Amniotic stem cell (primary cell): ENCODE measurements at places on chromosomes 6 and 20.

GRCh38 chr6:5472571-5472970, 211.3 kb downstream of the FARS2 start:
- DNase-seq: no peak

DNA sequence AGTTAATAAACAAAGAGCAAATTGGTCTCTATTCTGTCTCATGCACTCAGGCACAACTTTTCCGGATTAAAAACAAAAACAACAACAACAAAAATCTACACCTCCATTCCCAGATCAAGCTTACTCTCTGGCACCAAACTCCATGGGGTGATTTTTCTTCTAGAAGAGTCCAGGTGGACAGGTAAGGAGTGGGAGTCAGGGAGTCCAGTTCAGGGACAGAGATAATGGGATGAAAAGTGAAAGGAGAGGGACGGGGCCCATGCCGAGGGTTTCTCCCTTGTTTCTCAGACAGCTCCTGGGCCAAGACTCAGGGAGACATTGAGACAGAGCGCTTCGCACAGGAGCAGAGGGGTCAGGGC, 437 bp upstream of the HLA-A start:
- no peak for DNase-seq

GRCh38 chr6:141736104-141736503, 396.6 kb upstream of the GJE1 start:
- DNase-seq: no peak

DNA sequence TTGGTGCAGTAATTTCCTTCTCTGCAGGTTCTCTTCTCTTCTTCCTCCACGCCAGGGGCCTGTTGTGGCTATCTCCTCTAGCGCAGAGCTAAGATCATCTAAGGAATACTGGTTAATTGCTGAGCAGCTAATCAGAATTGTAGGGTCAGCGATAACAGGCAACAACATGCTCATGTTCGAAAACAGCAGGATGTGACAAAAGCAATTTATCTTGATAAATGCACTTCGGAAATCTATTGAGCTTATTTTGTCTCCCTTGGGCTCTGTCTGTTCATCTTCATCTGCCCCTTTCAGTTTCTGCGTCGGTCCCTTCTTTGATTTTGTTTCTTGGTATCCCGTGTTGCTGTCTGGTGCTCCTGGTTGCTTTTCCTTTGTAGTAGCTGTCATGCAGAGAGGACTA, 67.3 kb upstream of the MAP3K7 start:
- no peak for DNase-seq

DNA sequence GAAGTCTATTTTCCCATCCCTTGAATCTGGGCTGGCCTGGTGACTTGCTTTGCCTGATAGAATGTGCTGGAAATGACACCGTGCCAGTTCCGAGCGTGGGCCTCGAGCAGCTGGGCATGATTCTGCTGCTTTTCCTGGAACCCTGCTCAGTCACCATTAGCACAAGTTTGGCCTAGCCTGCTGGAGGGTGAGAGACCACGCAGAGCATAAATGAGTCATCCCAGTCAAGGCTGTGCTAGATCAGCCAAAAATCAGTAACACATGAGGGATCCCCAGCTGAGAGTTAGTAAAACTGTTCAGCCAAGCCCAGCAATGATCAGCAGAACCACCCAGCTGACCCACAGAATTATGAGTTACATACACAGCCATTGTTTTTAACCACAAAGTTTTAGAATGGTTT, 74.8 kb upstream of the TOP1 start:
- no peak for DNase-seq

DNA sequence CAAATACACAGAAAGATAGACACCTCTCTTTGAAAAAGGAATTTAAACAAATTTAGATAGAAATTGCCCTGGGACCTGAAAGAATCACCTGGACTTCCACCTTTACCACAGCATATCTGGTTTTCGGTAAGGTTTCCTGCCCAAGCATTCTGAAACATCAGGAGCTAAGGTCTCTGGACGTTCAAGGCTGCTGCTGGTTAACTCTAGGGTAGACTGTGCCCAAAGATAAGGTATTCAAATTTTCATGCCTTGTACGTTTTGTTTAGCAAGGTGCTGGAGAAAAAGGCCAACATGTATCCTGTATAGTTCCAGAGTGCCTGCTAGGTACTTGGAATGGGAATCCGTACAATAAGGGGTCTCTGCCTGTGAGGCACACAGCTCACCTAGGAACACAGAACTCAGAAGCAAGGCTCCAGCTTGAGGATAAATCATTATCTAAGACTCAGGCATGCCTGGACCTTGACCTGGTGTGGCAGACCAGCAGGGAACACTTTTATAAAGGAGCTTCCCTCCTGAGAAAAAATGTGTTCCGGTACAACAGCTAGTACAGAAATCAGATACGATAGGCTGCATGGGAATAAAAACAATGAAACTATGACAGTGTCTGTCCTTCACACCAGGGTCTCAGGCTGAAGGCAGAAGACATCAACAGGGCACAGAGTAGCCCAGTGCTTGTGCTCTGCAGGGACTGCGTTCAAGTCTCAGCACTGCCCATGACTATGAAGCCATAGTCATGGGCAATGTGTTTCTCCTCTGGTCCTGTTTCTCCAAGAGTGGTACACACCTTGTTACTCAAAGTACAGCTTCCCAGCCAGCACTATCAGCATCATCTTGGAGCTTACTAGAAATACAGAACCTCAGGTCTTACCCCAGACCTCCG, 70.4 kb downstream of the METTL24 start:
- DNase-seq: no peak

- no peak for DNase-seq
These were observed 1.6 kb upstream of the C6orf47 start for GRCh38 chr6:31662124-31662723.

- DNase-seq: no peak
These were observed 17.0 kb upstream of the SAMD3 start for GRCh38 chr6:130239755-130240154.

- no peak for DNase-seq
These were observed 260.9 kb downstream of the BTBD9 start for GRCh38 chr6:38378801-38379200.

DNA sequence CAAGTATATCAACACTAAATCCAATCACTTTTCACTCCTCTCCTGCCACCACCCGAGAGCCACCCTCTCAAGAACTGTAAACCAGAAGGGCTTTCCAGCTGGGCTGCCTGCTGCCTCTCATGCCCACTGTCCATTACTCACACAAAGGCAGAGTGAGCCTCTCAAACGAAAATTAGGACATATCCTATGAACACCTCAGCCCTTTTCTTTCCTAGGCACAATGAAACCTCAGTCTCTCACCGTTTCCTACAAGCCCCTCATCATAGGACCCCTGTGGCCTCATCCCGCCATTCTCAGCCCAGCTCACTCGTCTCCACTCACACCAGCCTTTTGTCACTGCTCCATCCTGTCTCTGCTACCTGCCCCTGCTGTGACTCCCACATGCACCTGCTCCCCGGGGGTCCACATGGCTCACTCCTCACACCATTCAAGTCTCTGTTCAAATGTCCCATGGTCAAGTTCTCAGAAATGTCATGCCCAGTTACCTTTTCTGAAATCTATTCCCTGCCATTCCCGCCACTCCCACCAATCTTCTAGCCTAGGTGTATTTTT, 7.4 kb downstream of the HLA-F start:
- no peak for DNase-seq

GRCh38 chr6:52571099-52571755, 5.6 kb downstream of the TRAM2 start:
- no peak for DNase-seq

- no peak for DNase-seq
These were observed 674 bp downstream of the MAPK14 start for GRCh38 chr6:36028088-36028876.

GRCh38 chr20:58096880-58097423, 131.5 kb downstream of the ANKRD60 start:
- DNase-seq: no peak

- DNase-seq: no peak
These were observed 3.2 kb downstream of the NFS1 start for GRCh38 chr20:35695978-35696377.

DNA sequence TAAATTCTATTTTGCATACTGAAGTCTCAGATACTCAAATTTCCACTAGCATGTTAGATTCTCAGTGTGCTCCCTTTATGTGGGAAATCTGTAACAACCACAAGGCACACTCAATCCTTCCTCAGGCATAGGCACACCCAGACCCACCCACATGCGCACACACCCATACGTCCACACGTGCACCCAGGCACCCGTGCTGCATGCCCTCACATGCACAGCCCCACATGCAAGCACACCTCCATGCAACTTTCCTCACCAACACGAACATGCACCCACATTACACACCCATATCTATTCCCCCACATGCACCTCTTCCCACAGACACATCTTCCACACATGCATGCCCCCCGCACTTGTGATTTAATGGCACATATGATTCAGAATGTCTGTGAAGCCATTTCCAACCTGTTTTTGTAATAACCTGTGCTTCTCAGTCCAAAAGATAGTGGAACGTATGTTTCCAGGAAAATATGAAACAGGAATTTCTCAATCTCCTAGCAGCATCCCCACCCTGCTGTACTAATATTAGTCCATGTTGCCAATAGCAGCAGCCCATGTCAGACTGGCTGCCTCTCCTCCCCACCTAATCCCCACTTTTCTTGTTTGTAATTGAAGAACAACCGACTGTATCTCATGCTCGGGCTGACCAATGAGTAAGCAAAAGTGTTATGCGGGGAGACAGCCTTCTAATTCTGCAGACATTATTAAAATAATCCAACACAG, 11.3 kb upstream of the CYP24A1 start:
- no peak for DNase-seq

- no peak for DNase-seq
These were observed 50.7 kb upstream of the BHLHE23 start for GRCh38 chr20:63057171-63058117.

GRCh38 chr6:34120953-34121675, 24.8 kb downstream of the GRM4 start:
- no peak for DNase-seq

DNA sequence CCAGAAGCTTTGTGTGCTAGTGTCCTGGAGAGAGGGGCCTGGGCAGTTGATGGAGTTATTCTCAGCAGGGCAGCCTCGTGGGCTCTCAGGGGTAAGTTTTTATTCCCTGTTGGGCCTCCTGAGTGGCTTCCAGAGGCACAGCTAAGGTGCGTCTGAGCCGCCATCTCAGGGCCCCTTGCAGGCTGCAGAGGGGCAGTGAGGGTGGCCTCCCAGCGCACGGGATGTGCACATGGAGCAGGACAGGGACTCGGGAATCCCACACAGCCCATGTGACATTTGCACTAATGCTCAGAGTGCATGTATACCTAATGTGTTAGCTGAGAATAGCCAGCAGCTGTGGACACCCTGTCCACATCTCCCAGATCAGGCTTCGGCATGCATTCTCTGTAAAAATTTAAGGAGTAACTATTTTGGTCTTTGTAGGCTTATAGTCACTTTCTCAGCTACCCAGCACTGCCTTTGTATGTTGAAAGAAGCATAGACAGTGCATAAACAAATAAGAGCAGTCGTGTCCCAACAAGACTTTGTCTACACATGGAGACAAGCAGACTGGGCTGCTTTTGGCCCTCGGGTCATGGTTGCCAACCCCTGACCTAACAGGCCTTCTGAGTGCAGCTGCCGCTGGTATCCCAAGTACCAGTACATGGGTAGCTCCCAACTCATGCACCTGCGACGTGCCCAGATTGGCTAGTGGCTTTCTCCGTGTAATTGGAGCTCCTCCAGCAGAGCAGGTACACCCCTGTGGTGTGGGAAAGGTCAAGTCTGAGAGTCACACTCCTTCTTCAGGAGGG, 18.6 kb upstream of the CST9L start:
- no peak for DNase-seq

GRCh38 chr6:15303920-15304291, 58.0 kb downstream of the JARID2 start:
- DNase-seq: no peak
